ENCODE measurements at places on chromosomes 5 and 9.

- DNase-seq = no peak
Observed at GRCh38 chr5:34521628-34522290, 134.4 kb upstream of the RAI14 start.

DNA sequence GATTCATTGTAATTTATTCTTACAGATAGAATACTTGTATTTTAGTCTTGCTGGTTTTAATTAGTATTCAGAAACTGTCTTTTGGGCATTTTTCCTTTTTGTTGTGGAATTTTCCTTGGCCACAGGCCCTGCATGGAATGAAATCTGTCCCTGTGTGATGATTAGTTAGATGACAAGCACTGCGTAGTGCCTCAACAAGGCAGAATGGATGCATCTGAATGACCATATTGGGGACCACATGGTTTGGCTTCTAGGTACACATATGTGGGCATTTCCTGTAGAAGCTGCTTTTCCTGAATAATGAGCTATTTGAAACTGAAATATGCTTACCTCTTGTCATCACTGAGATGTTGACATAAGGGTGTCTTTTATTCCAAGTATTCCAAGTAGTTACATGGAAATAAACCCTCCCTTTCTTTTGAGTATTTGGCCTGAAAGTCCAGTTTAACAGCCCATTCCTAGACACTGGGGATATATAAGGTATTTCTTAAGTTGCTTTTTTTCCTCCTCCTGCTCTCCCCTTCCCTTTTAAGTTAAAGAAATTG, 147.3 kb downstream of the YTHDC2 start:
- DNase-seq = no peak

- DNase-seq = no peak
Observed at GRCh38 chr9:79201636-79202035, 370.1 kb upstream of the TLE4 start.

DNA sequence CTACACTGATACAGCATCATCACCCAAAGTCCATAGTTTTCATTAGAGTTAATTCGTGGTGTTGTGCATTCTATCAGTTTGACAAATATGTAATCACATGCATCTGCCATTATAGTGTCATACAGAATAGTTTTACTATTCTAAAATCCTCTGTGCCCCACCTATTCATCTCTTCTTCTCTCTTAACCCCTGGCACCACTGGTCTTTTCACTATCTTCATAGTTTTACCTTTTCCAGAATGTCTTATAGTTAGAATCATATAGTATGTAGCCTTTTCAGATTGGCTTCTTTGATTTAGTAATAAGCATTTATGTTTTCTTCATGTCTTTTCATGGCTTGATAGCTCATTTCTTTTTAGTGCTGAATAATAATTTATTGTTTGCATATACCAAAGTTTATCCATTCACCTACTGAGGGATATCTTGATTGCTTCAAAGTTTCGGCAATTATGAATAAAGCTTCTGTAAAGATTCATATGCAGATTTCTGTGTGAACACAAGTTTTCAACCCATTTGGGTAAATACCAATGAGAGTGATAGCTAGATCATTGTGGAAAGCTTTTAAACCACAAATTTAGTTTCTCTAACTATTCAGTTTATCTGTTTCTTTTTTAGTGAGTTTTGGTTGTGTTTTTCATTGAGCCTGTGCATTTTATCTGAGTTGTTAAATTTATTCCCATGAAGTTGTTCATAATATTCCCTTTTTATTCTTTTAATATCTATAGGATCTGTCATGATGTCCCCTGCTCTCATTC, 84.9 kb downstream of the RALGPS1 start:
- DNase-seq = no peak

- no peak for DNase-seq
Observed at GRCh38 chr9:99633265-99633664, 188.4 kb upstream of the NR4A3 start.

GRCh38 chr5:40106847-40107246, 572.9 kb upstream of the PTGER4 start:
- DNase-seq = no peak

DNA sequence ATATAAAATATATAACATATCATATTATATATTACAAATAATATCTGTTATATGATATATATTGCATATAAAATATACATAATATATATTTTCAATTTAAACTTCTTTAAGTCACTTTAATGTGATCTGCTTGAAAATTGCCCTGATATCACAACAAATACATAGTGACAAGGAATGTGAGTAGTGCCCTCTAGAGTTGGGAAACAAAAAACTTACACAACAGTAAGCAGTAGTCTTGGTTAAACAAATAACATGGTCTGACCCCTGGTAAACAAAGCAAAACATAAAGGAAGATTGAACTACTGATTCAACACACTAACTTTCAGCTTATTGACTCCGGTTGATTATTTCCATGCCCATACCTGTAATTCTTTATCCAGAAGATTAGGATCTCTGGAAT, 188.3 kb upstream of the NMUR2 start:
- DNase-seq = no peak

DNA sequence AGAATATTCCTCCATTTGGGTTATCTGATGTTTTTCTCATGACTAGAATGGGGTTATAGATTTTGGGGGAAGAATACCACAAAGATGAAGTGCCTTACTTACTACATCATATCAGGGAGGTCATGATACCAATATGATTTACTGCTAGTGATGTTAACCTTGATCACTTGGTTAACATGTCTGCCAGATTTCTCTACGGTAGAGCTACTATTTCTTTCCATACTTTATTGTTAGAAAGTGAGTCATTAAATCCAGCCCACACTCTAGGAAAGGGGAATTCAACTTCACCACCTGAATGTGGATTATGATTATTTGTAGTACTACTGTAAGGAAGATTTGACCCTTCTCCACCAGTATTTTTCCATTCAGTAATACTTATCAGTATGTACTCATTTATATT, 64.7 kb downstream of the UBE2R2 start:
- DNase-seq = no peak

GRCh38 chr9:221989-222776, 7.5 kb downstream of the DOCK8 start:
- no peak for DNase-seq

DNA sequence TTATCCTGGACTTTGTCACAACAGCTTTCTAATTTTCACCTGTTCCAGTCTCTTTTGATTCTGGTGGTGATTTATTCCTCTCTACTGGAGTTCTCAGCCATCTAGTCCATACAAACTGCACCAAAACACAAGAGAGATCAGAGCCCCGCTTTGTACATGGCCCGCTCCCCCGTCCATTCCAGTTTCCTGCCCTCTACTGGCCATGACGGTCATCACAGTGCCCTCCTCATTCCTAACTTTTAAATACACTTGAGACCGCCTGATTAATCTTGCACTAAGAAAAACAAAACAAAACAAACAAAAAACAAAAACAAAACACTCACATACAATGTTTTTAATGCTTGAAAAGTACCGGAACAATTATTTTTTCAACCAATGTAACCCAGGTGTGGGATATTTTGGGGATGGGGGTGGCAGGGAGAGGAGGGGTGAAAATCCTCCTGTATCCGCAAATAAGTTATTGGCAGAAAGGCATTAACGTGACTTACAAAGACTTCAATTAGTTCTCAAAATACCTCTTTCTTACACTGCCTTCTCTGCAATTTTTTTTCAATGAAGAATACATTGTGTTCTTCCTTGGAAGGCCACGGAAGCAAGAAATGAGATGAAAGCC, 84.8 kb upstream of the PAM start:
- no peak for DNase-seq

- DNase-seq = no peak
Observed at GRCh38 chr5:134437340-134437846, 25.7 kb upstream of the CDKN2AIPNL start.

GRCh38 chr5:135439231-135440205, 7.6 kb downstream of the DCANP1 start:
- no peak for DNase-seq

GRCh38 chr9:110641293-110641692, 27.3 kb upstream of the MUSK start:
- no peak for DNase-seq

GRCh38 chr5:138305797-138306196, 25.8 kb downstream of the CDC25C start:
- DNase-seq = no peak

DNA sequence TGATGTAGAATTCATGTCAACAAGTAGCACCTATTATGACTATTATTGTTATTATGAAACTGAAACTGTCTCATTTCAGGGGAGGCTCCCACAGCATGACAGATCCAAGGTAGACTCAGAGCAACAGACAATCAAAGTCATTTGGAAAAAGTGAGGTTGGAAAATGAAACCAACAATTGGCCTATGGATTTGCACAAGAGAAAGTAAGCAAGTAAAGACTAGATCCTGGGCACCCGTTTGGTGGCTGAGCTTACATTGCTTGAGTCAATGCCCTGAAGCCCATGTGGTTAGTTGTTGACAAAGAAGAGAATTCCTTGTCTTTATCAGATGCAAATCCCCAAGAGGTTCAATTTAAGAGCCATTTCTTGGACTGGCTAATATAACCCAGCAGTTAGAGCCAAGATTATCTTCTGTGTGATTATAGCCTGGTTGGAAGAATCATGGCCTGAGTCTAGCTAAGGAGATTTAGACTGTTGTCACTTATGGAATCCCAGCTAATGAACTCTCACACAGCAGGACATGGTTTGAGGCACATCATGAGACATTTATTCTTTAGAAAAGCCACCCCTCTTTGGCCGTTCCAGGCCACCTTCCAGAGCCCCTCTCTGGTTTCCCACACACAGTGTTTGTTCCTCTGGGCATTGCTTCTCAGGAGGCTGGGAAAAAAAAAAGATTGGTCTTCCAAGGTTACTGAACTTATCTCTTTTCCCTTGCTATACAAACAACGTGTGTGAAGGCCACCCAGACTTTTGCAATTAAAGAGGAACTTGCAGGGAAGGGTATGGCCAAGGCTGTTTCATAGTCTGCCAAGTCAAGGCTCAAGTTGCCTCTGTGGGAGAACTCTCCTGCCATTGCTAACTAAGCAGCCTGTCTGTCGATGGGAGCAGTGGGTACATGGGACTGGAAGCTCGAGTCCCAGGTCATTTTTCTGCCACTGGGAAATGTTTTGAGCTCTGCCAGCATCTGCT, 399.5 kb downstream of the ENC1 start:
- DNase-seq = no peak

GRCh38 chr5:71528206-71528605, 58.9 kb upstream of the MCCC2 start:
- DNase-seq = no peak

GRCh38 chr5:179759581-179760551, 27.2 kb downstream of the MAML1 start:
- no peak for DNase-seq

GRCh38 chr9:106964329-106964728, 101.4 kb downstream of the ZNF462 start:
- no peak for DNase-seq

- no peak for DNase-seq
Observed at GRCh38 chr5:44875661-44876605, 67.2 kb downstream of the MRPS30 start.

- no peak for DNase-seq
Observed at GRCh38 chr5:153746440-153746839, 256.0 kb downstream of the GRIA1 start.

DNA sequence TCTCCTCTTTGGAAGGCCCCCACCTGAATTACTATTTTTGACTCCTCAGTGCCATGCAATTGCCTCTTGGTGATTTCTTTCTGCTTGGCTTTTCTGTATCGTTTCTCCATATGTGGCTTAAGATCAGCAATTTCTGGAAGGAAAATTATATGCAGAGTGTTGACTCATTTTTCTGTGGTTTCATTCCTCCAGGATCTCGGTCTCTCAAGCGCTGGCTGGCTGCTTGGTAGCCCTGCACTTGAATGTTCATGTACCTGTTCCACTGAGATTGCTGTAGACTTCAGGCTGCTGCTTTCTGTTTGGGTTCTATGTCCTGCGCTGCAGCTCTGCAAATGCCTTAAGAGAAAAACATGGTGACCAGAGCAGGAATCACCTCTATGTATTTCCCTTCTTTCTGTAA, 77.6 kb downstream of the INIP start:
- no peak for DNase-seq

- no peak for DNase-seq
Observed at GRCh38 chr9:109745335-109746283, 34.4 kb upstream of the PALM2AKAP2 start.

DNA sequence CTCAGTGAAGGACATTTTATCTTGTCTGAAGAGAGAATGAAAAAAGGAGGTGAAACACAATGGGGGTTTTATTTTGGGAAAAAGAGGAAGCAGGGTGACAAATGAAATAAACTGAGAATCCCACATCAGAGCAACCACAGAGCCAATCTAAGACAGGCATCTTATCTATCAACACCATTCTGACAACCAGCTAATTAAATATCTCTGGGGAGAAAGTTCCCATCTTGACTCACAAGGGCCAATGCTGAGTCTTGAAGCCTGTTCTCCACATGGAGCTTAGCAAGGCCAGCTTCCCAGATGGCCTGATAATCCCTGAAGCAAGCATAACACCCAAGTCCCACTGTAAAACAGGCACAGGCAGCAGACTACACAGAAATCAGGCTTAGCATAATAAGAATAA, 30.4 kb downstream of the DPYSL3 start:
- no peak for DNase-seq

GRCh38 chr5:39355324-39355723, 9.0 kb downstream of the C9 start:
- DNase-seq = no peak

GRCh38 chr9:131657037-131657377, 82.9 kb downstream of the RAPGEF1 start:
- DNase-seq = peak; percentile 65

DNA sequence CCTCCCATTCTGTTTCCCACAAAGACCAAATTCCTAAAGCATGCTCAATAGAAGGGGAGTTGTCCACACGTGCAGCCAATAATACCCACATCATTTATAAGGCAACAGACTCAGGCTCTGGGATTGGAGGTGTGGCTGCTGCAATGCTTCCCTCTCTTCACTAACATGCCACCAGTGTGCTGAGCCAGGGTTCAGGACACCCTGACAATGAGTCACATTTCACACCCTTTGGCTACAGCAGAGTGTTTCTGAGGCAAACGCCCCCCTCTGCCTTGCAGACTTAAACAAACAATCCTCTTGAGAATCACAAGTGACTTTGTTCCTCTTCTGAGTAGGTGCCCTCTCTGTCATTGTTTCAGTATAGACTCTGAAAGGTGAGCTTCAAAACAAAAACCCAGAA, 189.3 kb upstream of the TLE4 start:
- no peak for DNase-seq

DNA sequence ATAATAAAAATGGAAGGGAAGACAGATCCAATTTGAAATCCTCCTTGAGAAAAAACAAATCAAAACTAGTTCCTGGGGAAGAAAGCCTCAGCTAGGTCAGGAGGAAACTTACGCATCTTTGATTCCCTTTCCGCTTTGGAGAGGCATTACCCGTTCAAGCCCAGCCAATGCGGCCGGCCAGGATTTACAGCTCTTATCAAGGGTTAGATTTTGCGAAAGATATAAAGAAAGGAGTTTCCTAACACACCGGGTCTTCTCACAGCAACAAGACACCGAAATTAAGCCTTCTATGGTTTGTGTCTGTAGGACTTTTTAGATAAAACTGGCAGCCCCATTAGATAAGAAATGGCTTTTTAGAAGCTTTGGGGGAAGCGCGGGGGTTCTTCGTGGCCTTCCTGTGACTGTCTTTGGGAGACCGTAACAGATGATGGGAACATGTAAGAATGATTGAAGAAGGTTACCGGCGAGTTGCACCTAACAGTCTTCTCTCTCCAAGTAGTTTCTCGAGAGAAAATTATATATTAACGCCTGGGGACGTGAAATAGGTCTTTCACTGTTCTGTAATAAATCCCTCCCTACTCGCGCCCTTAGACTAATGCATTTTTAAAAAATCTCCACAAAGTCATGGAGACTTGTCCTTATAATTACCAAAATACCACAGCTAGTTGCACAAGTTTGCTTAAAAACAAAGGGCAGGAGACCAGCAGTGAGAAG, 1.3 kb upstream of the ISL1 start:
- no peak for DNase-seq
